ENCODE measurements at places on chromosomes 6 and 20.

DNA sequence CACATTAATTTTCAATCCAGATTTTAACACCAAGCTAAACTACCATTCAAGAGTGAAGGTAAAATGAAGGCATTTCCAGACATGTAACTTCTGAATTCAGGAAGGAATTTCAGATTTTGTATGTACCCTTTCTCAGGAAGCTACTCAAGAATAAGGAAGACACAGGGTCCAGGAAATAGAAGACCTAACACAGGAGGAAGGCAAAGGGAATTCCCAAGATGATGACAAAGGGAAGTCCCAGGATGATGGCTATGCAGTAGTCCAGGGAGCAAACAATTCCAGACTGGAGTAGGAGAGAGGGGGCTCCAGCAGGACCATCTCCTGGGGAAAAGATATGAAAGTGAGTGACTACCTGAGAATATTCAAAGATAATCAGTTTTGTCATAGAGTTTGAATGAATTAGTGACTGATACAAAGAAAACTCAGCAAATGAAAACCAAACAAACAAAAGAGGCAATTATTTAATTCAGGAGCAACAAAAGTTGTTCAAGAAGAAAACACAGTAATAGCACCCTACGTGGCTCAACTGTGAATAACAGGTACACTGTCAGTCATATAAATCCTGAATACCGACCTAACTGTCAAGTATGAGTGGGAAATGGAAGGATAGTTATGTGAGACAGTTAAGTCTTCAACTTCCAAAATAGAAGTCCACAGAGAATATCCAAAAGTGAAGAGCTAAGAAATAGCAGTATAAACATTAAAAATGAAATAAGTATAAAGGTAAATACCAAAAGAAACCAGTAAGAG is 4.0 kb downstream of the RNF24 start:
- no peak for DNase-seq

GRCh38 chr6:45812922-45813321 is 202.7 kb downstream of the CLIC5 start:
- no peak for DNase-seq

DNA sequence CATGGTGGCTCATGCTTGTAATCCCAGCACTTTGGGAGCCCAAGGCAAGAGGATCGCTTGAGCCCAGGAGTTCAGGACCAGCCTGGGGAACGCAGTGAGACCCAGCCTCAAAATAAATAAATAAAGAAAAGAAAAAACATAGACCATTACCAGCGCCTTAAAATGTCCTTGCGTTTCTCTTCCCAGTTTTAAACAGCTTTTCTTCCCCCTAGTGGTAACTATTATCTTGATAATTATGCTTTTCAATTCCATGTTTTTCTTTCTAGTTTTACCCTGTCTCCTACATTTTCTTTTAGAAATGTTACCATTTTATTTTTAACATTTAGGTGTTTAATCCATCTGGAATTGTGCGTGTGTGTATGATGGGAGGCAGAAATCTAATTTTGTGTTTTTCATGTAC is 24.4 kb downstream of the DNAH8 start:
- DNase-seq: no peak

- DNase-seq: no peak
These were observed 184.4 kb downstream of the GJA10 start for GRCh38 chr6:90078513-90079289.

Measured in urinary bladder (tissue), 4 donors.